T-helper 2 cell (primary cell): ENCODE measurements at places on chromosomes 2 and 18.

DNA sequence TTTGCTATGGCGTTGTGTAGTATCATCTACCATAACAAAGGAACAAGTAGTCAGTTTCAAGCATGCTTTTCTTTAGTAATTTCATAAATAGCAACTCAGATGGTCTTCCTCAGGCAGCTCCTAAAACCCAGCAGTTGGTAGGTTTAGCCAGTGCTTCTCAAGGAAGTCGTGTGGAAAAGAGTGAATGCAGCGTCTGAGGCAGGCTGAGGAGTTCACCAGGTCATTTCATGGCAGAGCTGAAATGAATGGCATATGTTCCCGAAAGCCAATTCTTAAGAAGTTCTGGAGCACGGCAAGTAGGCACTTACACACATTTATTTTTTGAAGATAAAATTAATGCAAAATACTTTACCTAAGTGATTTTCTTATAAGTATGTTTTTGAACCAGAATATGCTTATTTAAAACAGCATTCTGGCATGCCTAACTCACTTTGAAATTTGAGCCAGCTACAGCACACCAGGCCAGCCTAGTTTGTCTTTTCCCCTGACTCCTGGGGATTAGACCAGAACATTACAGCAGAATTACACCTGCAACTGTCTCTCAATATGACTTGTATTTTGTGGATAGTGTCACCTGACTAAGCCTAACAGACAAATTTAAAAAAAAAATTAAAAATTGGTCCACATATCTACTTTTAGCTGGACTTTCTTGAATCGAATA is 62.2 kb downstream of the OSBPL6 start:
- DNase-seq: no peak

- DNase-seq: no peak
Measured at GRCh38 chr2:10002681-10003080, 40.7 kb upstream of the KLF11 start.

DNA sequence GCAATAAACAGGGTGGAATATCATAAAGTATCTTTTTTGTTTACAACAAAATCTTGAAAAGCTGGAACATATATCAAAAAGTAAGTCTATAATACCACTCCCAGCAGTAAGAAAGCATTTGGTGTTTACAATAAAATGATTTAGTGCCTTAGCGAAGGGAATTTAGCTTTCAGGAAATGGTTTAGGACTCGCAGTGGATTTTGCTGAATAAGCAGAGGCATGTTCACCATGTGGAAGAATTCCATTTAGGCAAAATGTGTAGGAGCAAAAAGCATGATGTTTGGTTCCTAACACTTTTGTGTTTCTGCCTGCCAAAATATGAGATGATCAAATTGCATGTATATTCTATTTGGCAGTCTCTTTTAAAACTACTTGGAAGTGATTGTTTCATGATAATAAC is 163.6 kb downstream of the AGPS start:
- DNase-seq: no peak

DNA sequence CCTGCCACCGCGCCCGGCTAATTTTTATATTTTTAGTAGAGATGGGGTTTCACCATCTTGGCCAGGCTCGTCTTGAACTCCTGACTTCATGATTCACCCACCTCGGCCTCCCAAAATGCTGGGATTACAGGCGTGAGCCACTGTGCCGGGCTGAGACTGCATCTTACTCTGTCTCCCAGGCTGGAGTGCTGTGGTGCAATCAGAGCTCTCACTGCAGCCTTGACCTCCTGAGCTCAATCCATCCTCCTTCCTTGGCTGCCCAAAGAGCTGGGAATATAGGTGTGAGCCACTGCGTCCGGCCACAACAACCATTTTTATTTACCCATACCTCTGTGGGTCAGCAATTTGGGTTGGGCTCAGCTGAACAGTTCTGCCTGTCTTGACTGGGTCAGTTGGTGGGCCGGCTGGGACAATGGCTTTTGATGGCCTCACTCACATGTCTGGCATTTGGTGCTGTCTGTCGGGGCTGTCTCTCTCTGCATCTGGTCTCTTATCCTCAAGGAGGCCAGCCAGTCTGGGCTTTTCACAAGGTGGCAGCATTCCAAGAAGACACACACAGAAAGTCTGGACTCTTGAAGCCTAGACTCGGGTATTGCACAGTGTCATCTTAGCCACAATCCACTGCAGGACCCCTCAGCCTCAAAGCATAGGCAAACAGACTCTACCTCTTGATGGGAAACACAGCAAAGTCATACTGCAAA is 116.8 kb upstream of the GATA6 start:
- DNase-seq: no peak

GRCh38 chr2:6909431-6910385 is 7.5 kb upstream of the RNF144A start:
- DNase-seq: peak; percentile 19

GRCh38 chr18:56306797-56307196 is 331.6 kb downstream of the TXNL1 start:
- DNase-seq: no peak

GRCh38 chr2:184004948-184005672 is 593.2 kb upstream of the ZNF804A start:
- DNase-seq: no peak

GRCh38 chr2:26952374-26952773 is 18.1 kb upstream of the MAPRE3 start:
- no peak for DNase-seq

DNA sequence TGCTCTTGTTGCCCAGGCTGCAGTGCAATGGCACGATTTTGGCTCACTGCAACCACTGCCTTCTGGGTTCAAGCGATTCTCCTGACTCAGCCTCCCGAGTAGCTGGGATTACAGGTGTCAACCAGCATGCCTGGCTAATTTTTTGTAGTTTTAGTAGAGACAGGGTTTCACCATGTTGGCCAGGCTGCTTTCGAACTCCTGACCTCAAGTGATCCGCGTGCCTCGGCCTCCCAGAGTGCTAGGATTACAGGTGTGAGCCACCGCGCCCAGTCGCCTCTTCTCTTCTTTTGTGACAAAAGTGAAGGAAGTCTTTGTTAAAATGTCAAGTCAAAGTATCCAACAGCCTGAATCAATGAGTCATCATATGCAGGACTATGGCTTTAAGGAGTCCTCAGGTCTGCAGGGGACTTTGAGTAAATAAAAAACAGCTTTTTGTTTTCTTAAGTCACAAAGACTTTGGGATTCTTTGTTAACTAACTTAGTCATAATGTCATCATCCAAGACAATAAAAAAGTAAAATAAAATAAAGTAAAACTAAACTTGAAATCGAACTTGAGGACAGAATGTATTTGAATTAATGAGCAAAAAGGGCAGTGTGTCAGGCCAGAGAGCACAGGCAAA is 1153.2 kb downstream of the SUCLG1 start:
- DNase-seq: no peak

DNA sequence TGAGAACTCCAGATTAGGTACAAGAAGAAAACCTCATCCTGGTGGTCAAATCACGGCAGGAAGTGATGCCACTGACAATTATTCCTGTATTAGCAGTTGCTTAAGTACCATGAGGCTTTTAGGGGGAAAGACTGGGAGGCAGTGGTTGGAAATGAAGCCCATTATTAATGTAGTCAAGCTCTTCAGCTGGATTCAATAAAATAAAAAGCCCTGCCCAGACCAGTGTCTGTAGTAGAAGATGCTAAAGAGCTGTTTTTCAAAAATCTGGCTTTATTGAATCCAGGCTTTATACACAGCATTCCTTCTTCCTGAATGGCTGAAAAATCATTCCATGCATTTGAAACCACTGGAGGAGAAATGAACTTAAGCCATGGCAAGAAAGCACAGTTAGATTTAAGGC is 155.2 kb downstream of the BCL2 start:
- DNase-seq: no peak

GRCh38 chr2:75431763-75432162 is 129.0 kb downstream of the EVA1A start:
- no peak for DNase-seq

- no peak for DNase-seq
Measured at GRCh38 chr2:81835321-81836000, 1530.9 kb upstream of the LRRTM1 start.

DNA sequence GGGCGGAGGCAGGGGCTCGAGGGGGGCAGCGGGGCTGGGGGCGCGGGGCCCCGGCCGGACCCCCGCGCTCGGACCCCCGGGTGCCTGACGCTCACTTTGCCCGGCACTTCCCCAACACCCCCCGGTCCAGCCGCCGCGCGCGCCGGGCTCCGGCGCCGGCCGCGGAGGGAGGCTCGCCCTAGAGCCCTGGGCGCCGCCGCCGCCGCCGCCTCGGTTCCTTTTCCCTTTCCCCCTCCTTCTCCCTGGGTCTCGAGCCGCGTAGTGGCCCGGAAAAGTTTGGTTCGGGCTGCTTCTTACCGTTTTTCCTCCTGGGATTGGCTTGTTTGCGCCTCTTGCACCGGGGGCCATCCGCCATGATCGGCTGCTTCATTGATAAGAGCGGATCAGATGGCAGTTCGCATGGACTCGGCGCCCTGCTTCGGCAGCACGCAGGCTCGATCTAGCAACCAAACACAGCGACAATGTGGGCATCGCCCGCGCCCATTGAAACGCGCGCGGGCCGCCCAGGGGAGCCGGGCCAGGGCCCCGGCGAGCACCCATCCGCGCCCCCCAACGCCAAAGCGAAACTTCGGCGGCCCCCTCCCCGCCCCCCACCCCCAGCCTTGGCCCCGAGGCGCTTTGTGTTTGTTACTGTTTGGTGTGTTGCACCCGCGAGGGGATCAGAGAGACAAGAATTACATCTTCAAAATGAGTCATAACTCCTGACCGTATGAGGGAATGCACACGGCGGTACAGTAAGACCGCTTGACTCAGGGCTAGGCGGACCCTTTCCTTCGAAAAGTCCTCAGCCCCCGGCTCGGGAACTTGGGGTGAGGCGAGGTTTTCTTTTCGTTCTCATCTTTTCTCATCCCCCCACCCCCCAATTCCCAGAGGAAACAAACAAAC is 2.7 kb downstream of the ZEB2 start:
- DNase-seq: peak; percentile 23

DNA sequence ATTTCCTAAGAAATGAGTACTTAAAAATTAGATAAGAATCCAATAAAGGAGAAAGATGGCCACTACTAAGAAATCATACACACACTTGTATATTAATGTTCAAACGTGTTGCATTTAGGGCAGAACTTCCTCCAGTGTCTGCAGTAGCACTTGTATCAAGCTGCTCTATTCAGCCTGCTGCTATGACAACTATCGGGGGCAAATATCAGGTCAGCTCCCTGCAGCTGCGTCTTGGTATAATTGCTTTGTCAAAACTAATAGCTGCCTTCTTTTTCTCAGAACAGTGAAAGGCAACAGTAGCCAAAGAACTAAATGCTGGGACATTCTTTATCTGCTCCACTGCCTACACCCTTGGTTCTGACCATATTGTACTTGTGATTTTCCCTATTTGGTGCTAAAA is 300.7 kb downstream of the NOL4 start:
- DNase-seq: no peak

DNA sequence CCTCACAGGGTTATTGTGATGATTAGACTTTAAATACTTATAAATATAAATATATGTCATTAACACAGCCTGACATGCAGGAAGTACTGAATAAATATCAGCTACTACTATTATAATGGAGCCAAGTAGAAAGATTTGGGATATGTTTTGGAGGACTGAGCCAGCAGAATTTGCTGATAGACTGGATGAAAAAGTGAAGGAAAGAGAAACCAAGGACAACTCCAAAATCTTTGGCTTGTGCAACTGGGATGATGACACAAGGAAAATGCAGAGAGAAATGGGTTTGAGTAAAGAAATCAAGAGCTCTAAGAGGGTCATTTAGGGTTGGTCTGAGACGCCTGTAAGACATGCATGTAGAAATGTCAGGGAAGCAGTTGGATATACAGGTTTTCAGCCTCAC is 15.6 kb downstream of the ADD2 start:
- DNase-seq: no peak

DNA sequence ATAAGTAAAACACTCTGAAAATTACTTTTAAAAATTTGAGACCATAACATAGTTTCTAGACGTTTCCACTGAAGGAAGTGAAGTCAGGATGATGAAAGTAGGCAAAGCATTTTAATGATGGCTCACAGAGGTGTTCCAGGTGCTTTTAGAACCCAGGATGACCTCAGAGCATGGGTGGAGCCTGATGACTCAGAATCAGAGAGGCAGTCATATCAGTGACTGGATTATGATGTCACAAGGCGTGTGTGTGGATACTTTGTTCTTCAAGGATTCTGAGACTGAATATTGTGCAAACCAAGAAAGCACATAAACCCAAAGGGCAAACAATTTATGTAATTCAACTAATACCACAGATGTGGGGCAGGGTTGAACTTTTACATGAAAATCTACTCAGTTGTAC is 208.0 kb upstream of the FBXO11 start:
- DNase-seq: peak; percentile 79

DNA sequence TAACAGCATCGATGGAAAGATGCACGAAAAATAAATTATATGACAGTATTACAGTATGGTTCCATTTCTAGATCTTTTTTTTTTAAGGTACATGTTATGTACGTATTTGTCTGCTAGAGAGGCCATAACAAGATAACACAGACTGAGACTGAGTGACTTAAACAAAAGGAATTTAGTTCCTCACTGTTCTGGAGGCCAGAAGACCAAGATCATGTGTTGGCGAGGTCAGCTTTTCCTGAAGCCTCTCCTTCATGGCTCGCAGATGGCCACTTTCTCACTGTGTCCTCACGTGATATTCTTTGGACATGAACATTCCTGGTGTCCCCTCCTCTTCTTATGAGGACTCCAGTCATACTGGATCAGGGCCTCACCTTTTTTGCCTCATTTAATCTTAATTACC is 177.4 kb downstream of the CAPN13 start:
- no peak for DNase-seq

DNA sequence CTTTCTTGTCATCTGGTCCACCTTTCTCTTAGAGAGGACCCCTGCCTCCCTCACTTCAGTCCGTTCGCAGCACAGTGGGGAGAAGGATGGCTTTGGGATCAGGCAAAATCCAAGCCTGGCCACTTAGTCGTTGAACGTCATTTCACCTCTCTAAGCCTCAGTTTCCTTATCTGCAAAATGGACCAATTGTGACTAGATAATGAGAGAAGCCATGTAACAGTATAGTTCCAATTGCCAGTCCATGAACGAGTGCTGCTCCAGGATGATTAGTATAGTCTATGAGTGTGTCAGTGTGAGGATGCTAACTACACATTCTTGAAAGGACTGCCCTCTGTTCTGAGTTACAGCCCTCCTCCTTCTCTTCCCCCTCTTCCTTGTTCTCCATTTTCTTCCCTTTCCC is 1.1 kb downstream of the INHA start:
- no peak for DNase-seq

DNA sequence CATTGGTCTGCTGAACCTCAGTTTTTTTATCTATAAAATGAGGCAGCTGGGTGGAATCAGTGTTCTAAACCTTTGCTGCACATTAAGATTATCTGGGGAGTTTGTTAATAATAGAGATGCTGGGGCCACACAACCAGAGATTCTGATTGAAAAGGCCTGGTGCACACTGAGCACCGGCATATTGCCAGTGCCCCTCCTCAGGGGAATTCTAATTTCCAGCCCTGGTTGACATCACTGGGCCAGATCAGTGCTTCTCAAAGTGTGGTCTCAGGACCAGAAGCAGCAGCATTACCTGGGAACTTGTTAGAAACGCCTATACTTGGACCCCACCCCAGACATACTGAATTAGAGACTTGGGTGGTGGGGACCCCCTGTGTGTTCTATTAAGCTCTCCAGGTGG is 112.5 kb downstream of the SETBP1 start:
- DNase-seq: no peak
